ENCODE measurements at places on chromosomes 4 and X. TPM values are rescaled to one million over a fixed set of nuclear protein-coding genes. Genes with fewer than 3 reads are reported as not detected.

Gene CT45A1
- not detected for polyA plus RNA-seq

Gene MAOA
- polyA plus RNA-seq = 37.5 TPM

Gene ZNF185
- 4.8 TPM for polyA plus RNA-seq

Gene RPS6KA6
- polyA plus RNA-seq = 1.9 TPM

Gene FRMPD4
- 0.23 TPM for polyA plus RNA-seq

Gene CYLC1
- polyA plus RNA-seq = not detected

Gene LARP7
- polyA plus RNA-seq = 33.0 TPM

Gene PNMA5
- not detected for polyA plus RNA-seq

Gene FSTL5
- 0.15 TPM for polyA plus RNA-seq

Gene SPANXA2
- polyA plus RNA-seq = not detected

Gene LRP2BP
- polyA plus RNA-seq = 0.72 TPM

Gene FOXR2
- polyA plus RNA-seq = not detected

Gene MBTPS2
- polyA plus RNA-seq = 1.1 TPM

Gene ENPEP
- 0.27 TPM for polyA plus RNA-seq

Gene TREX2
- polyA plus RNA-seq = 0.91 TPM

Gene DACH2
- 2.7 TPM for polyA plus RNA-seq

Gene DMP1
- not detected for polyA plus RNA-seq

Gene CLTRN
- polyA plus RNA-seq = 14.6 TPM

Gene CT83
- not detected for polyA plus RNA-seq
